ENCODE measurements at places on chromosomes 7 and 10.

GRCh38 chr10:57657164-57657765 is 610.4 kb downstream of the IPMK start:
- DNase-seq, result peak; percentile 3

GRCh38 chr10:31741473-31741872 is 187.2 kb downstream of the ARHGAP12 start:
- DNase-seq, result no peak

- DNase-seq, result no peak
These were observed 330.9 kb upstream of the ZNF32 start for GRCh38 chr10:43979551-43979950.

DNA sequence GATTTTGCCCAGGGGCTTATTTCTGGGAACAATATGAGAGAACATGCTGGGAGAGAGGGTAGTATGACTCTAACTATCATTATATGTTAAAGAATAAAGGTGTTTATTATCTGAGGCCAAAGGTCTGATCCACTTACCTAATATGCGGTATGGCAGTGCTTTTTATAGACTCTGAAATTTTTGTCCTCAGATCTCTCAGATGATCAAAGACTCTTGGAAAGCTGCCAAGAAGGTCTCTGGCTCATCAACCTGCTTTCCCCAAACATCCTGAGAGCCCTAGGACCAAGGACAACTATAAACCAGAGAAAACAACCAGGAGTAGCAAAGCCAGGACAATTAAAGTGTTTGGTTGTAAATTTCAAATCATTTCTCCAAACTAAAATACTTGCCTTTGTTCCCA is 255.7 kb upstream of the LRRN3 start:
- peak; percentile 20 for DNase-seq

DNA sequence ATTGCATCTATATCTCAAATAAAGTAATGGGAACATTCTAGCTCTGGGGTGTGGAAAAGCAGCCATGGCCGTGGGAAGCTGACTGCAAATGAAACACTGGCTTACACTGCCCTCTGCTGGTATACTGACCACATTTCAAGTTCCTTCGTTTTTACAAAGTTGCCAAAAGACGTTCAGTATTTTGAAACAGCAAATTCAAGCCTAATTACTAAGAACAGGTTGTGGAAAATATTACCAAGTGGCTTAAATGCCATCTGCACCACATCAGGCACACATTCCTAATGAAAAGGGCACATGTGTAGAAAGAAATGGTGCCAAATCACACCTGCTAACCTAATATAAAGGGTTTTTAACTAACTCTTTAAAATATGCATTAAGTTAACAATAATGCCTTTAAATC is 83.9 kb downstream of the JAZF1 start:
- no peak for DNase-seq

DNA sequence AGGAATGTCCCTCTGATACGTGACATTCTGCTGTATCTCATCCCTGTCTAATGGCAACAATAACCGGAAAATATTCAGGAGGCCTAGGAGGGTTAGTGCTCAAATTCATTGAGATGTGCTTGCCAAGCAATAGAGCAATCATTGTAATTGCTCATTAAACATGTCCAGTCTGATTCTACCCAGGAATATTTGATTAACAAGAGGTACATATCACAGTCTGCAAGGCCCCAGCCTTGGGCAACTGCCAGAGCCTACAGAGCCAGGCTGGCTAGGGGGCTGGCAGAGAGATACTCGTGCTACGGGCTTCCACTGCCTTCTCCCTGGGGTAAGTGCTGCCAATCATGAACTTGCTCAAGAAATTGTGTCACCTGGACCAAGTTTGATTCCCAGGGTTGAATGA is 99.1 kb downstream of the ALOX5 start:
- no peak for DNase-seq

GRCh38 chr7:8590791-8591190 is 157.4 kb downstream of the NXPH1 start:
- DNase-seq, result no peak

GRCh38 chr10:114396464-114396863 is 7.8 kb downstream of the AFAP1L2 start:
- DNase-seq, result no peak

GRCh38 chr7:135729230-135729629 is 1.2 kb upstream of the SLC13A4 start:
- no peak for DNase-seq

DNA sequence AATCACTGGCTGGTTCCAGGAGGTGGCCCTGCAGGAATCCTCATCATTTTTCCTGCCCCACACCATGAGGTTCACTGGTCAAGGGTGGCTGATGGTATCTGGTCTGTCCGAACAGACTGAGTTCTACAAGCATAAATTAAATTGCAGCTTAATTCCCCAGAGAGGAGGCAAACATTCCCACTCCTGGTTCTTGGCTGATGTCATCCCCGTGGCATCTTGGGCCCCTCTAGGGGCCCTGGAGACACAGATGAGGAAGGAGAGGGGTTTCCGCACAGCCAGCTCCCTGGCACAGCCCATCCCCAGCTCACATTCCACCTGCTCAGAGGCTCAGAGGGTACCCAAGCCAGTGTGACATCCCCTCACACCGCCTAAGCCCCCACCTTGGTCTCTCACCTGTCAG is 5.3 kb upstream of the KLRG2 start:
- no peak for DNase-seq

GRCh38 chr10:114316744-114317143 is 77.7 kb downstream of the VWA2 start:
- no peak for DNase-seq

DNA sequence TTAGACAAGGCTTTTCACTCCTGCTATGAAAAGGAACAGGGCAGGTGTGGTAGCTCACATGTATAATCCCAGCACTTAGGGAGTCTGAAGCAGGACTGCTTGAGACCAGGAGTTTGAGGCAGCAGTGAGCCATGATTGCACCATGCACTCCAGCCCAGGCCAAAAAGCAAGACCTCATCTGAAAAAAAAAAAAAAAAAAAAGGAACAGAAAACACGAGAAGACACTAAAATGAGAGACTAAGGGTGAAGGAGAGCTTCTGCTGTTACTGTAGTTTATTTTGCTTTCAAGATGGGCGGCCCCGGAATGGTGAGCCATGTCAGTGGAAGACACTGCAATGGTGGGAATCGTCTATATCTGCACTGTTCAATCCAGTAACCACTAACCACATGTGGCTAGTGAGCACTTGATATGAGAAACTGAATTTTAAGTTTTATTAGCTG is 9.9 kb downstream of the PIP4K2A start:
- no peak for DNase-seq

GRCh38 chr10:84221916-84222315 is 3.4 kb downstream of the LRIT2 start:
- no peak for DNase-seq

GRCh38 chr10:132464256-132465192 is 67.5 kb downstream of the PWWP2B start:
- DNase-seq, result no peak

DNA sequence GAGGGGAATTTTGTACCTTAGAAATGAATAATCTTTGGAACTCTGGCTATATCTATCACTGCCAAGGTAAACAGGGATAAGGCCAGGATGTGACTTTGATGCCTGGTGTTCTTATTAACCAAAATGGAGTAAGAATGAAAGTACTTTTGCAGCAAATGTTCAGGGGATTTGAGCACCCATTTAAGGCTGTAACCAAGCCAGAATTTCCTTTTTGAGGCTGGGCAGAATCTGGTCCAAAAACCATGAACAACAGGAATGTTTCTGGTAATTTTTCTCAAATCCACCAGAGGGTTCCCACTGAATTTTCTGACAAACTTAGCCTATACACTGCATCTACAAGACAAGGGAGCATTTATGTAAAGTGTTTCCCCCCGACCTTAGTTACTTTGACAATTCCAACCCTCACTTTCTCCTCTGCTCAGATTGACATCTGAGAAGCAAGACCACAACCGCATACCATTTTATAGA is 120.6 kb downstream of the BAMBI start:
- DNase-seq, result no peak

DNA sequence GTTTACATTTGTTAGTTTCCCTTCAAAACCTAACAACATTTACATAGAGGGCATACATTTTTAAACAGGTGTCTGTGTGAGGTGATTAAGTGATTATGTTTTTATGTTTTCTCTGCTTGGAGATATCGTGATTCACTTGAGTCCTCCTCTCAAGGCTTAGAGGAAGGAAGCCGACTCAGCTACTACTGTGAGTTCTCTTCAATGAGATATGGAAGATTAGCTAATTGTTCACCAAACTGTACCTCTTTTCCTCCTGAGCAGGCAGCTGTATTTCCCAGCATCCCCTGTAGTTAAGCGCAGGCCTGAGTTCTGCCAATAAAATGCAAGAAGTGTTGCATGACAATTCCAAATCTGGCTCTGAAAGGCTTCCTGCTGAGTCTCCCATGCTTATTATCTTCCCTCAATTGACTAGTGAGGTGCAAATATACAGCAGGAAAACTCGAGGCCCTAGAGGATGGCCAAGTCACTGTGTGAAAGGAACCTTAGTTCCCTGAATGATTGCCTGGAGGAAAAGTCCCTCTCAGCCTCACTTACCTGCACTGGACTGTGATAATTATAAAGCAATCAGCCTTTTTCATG is 528.7 kb downstream of the GRM8 start:
- DNase-seq, result no peak

DNA sequence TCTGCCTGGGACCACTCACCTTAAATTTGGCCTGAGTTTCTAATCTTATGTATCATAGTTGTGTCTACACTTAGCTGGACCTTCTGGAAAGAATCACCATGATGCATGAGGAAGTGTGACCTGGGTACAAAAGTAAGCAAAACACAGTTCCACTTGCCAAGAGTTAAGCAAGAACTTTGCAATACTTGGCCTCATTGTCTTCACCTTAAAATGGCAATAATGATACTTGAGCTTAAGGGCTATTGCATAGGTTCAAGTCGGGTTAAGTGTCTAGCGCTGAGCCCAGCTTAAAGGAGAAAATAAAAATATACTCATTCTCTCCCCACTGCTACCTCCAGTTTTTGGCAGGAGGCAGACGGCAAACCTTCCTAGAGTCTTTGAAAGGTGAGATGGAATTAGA is 133.9 kb upstream of the BMPER start:
- DNase-seq, result no peak

DNA sequence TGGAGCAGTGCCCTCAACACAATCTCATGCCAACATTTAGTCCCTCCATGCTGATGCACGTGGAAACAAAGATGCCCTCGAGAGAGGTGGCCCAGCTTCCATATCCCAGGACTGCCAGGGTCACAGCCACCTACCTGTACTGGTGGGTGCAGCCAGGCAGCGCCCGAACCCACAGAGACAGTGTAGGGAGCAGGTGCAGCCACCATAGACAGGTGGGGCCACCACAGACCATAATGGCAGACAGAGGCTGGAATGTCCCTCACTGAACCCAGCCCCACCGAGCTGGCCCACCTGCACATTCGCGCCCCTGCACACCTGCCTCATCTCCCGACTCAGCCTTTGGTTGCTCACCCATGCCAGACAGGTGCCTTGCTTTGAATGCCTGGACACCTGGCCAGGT is 18.3 kb upstream of the CPXM2 start:
- DNase-seq, result peak; percentile 9

DNA sequence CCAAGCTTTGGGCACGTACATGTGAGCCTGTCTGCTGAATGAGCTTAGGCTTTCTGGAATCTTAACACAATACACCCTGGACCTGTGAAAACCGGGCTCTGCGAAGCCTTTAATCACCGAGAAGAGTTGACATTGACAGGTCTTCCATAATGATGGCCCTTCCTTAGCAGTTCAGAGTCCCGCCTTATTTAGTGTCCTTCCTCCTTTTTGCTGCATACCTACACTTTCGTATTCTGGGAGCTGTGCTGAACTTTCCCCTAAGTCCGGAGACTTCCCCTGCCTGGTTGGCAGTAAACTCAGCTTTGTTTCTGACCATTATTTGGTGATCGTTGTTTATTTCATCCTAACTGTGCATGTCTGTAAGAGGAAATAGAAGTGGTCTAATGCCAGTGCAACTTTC is 212.0 kb downstream of the CAMK1D start:
- no peak for DNase-seq

GRCh38 chr10:22369434-22370072 is 24.3 kb downstream of the SPAG6 start:
- no peak for DNase-seq

DNA sequence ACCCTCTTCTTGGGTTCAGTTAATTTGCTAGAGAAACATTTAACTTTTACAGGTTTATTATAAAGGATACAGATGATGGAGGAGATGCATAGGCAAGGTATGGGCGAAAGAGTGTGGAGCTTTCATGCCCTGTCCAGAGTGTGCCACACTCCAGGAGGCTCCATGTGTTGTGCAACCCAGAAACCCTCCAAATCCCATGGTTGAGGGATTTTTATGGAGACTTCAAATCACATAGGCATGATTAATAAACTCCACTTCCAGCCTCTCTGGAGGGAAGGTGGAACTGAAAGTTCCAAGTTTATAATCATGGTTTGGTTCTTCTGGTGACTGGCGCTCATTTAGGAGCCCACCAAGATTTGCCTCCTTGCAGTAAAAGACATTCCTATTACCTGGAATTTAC is 159.9 kb downstream of the PHTF2 start:
- peak; percentile 10 for DNase-seq

DNA sequence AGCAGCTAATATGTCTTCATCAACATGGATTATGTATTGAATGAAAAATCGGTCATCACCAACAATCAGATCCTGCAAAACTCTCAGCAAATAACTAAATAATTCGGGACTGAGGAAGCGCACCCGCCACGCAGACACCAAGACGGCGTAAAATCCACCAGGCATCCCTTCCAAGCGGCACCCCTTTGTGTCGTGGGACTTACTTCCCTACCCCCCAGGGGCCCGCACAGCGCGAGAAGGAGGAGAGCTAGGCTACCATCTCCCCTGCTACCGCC is 721 bp downstream of the ARL3 start:
- no peak for DNase-seq

DNA sequence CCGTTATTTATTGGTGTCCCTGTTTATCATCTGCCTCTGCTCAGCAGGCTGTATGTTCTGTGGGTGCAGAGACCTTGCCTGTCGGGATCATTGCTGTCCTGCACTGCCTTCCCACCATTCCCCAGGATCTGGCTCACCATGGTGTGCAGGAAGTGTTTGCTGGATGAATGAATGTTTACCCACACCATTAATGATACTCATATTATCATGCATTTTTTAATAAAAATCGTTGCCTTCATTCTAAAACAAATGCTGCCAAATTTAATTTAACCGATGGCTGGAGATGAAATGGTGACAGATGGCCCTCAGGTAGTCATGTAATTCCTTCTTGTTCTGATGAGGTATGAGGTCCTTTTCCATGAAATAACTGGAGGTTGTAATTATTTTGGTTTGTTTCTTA is 22.5 kb downstream of the PLPP4 start:
- DNase-seq, result no peak

GRCh38 chr10:104268405-104268712 is 625 bp upstream of the GSTO2 start:
- no peak for DNase-seq

DNA sequence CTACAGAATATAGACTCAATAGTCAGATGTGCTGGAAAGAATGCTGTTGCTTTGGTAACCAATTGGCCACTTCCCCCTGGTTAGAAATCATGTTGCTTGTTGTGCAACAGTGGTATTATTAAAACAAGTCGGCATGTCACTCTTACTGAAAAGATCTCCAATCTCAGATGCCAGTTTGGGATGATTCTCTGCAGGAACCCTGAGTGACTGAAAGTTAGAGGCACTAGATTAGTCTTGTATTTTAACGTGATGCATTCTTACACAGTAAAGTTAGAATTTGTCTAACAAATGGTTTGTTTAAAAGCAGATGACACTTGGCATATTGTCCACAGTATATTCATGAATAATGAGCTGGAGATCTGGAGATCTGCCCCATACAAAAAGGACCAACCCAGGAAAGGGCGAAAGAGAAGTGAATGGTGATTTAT is 287.6 kb downstream of the TWIST1 start:
- no peak for DNase-seq

- no peak for DNase-seq
These were observed 55.0 kb downstream of the LRRC4 start for GRCh38 chr7:127976056-127976737.

- DNase-seq, result no peak
These were observed 4.9 kb upstream of the VSIR start for GRCh38 chr10:71778071-71778825.
